Naive B cell (primary cell): ENCODE measurements at places on chromosomes 12 and 14.

- DNase-seq = no peak
Observed at GRCh38 chr14:89114109-89114508, 289.7 kb downstream of the TTC8 start.

DNA sequence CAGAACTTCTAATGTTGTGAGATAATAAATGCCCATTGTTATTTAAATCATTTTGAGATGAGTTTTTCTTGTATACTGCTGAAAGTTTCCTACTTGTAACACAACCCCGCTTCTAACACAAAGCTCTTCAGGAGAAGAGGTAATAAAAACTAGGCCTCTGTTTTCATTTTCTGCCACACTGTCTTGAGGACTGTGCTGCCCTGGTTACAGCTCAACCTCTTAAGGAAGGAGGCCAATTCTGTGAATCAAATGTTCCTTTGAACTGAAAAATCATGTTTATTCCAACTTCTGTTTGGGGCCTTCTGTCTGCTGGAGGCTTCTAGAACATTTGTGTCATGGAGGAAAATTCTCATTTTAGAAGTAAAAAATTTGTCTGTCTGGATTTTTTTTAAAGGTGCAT, 100.3 kb downstream of the LRIG3 start:
- DNase-seq = no peak

DNA sequence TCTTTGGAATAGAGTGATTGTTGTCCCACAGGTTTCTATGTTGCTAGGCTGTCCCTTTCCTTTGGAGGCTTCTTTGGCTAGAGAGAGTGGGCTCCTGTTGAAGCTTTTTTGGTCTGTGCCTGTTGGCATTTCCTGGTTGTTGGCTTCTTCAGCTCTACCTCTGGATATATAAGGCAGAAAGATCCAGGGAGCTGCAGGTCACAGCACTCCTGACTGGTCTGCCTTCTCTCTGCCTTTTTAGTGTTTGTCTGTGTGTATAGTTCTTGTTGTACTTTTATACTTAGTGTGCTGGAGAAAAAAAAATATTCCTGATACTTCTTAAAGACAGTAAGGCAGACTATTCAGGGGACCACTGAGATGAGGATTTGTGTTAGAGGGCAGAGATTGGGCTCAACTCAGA, 202.7 kb downstream of the FBXL14 start:
- DNase-seq = no peak

- no peak for DNase-seq
Observed at GRCh38 chr12:83015390-83016217, 328.9 kb downstream of the TMTC2 start.

GRCh38 chr14:96370528-96370927, 7.2 kb downstream of the GSKIP start:
- DNase-seq = no peak

GRCh38 chr12:29322157-29322556, 58.8 kb downstream of the ERGIC2 start:
- DNase-seq = no peak

DNA sequence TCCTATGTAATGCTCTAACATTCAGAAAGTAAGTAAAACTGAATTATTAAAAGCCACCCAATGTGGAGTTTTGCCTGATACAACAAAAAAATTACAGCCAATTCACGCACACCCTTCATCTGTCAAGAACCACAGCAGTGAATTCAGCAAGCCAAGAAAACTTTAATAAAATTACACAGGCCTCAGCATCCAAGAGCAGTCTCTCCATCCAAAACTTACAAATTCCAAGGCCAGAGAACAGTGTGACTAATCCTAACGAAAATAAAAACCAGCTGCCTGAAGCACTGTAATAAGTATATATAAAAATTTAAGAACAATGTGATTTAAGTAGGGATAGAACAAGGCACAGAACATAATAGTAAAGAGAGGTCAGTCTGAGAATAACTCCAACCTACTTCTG, 54.2 kb downstream of the SIX6 start:
- DNase-seq = no peak

- DNase-seq = peak; percentile 31
Observed at GRCh38 chr12:113103756-113104450, 31.7 kb downstream of the RASAL1 start.

GRCh38 chr14:35341751-35342488, 49.7 kb downstream of the PSMA6 start:
- peak; percentile 17 for DNase-seq

DNA sequence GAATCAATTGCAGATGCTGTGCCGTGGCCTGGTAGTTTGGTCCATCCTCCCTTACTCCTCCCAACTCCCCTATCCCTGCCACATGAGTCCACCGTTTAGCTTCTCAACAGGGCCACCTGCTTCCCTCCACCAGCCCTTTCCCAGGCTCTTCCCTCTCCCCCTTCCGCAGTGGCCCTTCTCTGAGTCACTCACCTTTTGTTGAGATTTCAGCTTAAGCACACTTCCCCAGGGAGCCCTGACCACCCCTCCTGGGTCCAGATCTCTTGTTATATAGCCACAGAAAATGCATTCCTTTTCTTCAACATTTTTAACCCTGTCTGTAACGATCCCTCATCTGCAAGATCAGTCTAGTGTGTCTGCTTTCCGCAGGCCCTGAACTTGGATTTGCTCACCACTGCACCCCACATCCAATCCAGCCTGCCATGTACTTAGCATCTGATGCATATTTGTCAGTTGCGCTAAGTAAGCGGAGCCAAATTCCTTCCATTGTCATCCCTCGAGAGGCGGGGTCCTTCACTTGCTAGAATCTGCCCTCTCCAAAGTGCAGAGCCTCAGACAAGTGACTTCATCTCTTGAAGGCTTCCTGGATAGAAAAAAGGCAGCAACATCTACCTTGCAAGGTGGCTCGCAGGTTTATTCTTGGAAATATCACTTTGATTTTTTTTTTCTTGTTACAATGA, 41.1 kb downstream of the TMEM63C start:
- DNase-seq = no peak
